ENCODE measurements at places on chromosomes 7 and 10.

DNA sequence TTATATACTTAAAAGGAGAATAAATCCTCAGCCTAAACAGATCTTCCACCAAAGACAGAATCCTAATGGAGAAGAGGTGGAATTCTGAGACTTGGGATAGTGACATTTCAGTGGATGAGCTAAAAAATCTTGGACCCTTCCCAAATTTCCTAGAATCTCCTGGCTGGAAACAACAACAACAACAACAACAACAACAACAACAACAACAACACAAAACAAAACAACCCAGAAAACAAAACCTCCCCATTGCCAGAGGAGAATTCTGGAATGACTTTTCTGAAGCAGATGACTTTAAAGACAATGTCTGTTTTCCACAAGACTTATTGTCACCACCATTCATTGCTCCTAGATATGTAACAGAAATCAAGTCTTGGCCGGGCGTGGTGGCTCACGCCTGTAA lies 322.1 kb downstream of the ARL4A start:
- no peak for DNase-seq

DNA sequence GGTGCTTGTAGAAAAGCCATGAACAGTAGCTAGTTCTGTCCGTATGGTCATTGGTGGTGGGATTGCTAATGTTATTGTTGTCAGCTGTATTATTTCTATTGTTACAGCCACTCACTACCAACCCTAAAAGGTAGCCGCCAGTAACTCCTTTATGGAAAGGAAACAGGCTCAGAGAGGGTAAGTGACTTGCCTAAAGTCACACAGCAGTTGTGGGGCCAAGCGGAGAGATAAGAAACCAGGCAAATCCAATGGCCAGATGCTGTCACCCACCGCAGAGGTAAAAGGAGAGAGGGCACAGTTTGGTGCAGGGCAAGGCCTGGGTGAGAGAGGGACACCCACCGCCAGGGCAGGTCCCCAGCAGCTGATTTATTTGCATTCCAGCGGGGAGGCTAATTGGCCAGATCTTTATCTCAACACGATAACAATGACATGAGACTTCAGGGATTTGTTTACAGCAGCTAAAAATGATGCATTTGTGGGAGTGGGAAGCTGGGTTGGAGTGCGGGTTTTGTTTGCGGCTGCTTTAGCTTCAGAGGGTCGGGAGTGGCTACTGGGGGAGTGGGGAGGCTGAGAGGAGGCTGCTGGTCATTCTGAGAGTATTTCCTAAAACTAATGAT lies 8.6 kb upstream of the NKX2-3 start:
- DNase-seq: no peak

GRCh38 chr7:108076156-108076555 lies 54.0 kb downstream of the LAMB4 start:
- DNase-seq: no peak

- DNase-seq: no peak
These were observed 72.6 kb upstream of the NANOS1 start for GRCh38 chr10:118956802-118957442.

DNA sequence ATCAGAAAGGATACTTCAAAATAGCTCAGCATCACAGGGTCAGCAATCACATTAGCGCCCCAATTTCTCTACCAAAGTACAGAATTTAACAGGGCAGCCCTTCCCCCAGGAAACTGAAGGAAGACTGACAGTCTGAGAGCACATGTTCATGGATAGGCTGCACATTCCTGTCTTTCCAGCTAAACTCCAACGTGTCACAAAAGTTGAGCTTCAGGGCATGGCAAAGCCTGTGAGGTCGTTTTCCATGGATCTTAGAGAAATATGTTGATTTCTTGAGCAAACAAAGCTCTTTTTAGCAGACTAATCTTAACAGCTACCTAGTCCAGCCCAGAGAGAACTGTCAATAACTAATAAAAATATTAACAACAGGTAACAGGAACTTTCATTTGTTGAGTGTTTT lies 207.9 kb downstream of the GRM3 start:
- DNase-seq: no peak

GRCh38 chr10:107427016-107427415 lies 262.5 kb upstream of the SORCS1 start:
- DNase-seq: no peak

- DNase-seq: no peak
These were observed 739.7 kb upstream of the ANKRD30A start for GRCh38 chr10:36385693-36386092.

DNA sequence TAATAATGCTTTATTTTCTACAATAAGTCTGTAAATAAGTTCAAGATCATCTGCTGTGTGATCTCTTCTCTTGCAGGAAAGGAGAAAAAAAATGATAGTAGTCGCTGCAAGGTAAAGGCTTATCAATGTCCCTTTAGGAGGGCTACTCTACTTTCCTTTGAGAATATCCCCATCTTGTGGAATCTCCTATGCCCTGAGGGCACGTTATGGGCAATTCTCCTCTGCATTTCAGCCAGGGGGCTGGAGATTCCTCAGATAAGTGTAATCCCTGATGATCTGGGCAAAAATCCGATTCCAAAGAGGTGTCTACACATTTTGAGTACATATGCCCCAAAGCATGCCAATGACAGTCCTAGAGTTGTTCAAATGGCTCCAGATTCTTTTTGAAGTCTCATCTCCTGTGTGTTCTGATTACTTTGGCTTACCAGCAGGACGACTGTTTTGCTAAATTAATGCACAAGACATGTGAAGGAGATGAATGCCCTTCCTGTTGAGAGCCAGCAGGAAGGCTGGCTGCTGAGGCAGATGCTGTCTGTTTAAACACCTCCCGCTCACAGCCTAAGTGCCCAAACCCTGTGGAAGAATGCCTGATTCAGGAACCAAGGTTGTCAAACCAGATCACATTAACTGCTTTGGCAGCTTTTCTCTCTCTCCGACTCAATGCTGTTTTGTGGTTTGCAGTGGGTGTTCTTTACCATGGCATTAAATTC lies 171.2 kb upstream of the COL1A2 start:
- DNase-seq: no peak

DNA sequence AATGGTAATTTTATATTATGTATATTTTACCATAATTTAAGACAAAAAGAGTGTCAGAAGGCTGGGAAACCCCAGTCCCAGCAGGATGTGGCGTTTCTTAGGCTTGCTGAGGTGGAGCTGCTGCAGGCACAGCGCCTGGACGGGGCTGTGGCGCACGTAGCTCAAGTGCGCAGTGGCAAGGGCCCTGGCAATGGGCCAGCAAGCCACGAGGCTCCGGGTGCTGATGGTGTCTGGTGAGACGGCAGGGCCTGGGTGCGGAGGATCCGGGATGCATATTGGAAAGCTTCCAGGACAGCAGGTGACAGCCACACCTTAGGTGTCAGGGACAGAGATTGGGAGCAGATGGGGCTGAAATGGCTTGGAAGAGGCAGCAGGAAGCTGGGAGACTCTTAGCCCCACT lies 37.2 kb downstream of the CLEC2L start:
- no peak for DNase-seq

GRCh38 chr10:129035052-129035827 lies 431.8 kb upstream of the MGMT start:
- no peak for DNase-seq

GRCh38 chr7:4470246-4470645 lies 211.8 kb upstream of the FOXK1 start:
- DNase-seq: no peak

DNA sequence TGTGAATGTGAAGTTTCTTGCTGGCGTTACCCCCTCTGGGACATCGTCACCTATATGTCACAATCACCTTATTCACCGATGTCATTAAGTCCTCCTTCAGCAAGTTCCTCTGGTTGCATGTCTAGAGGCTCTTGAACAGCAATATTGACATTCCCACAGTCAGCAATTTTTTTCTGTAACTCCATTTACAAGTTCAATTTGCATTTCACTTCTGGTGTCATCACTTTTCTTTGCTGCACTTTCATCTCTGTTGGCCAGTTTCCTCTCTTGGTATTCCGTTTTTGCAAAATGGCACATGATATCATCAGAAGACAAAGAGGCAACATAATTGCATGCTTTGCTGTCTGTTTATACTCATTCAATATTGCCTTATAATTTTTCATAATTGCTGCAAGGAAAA lies 69.8 kb downstream of the SRI start:
- DNase-seq: no peak

- DNase-seq: no peak
These were observed 246.1 kb downstream of the CELF2 start for GRCh38 chr10:11263767-11264166.

- no peak for DNase-seq
These were observed 76.6 kb upstream of the PPIF start for GRCh38 chr10:79270466-79271246.

GRCh38 chr10:7819121-7819460 lies 786 bp downstream of the TAF3 start:
- DNase-seq: peak; percentile 52

DNA sequence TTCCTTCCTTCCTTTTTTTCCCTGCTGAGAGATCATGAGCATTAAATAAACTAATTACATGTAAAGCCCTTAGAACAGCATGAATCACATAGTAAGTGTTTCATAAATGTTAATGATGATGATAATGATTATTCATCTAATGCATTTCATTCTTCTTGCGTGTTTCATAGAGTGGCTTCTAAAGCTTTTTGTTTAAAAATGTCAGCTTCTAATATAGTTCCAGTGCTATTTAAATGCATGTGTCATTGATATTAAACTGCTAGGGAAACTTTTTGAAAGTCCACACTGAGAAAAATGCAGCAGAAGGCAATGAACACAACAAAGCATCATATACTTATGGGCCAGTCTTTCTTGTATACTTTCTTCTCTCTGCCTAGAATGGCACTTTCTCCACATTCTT lies 894.8 kb downstream of the REEP3 start:
- DNase-seq: no peak

GRCh38 chr7:147376192-147376591 lies 1214.4 kb upstream of the C7orf33 start:
- DNase-seq: no peak

DNA sequence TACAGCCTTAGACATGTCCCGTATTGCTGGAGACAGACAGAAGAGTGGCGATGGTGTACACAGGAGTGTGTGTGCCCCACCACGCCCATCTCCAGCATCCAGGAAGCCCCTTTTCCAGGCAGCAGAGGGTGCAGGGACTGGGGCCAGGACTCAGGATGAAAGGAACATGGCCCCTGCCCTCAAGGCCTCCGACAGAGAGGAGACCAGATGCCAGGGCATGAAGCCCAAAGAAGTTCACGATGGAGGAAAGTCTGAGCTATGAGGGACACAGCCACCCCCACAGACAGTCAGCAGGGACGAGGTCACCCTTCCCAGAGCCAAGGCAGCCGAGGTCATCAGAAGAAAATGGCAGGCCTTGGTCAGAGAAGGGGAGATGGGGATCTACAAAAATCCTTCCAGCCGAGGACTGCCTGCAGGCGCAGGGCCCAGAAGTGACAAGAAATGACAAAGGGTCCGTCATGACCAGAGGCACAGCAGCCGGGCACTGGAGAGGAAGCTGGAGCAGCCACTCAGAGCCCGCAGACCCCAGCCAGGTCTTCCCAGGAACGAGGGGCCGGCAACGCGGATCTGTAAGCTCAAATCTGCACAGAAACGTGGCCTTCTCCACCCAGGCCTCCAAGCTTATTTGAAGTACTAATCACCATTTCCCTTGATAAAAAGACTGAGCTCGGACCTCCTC lies 78.7 kb upstream of the PPP2R2D start:
- no peak for DNase-seq

GRCh38 chr10:93280699-93281366 lies 201.3 kb downstream of the MYOF start:
- no peak for DNase-seq

- peak; percentile 80 for DNase-seq
These were observed 1.7 kb downstream of the CDK6 start for GRCh38 chr7:92834507-92835260.

GRCh38 chr7:98286701-98287485 lies 5.4 kb downstream of the BRI3 start:
- no peak for DNase-seq

DNA sequence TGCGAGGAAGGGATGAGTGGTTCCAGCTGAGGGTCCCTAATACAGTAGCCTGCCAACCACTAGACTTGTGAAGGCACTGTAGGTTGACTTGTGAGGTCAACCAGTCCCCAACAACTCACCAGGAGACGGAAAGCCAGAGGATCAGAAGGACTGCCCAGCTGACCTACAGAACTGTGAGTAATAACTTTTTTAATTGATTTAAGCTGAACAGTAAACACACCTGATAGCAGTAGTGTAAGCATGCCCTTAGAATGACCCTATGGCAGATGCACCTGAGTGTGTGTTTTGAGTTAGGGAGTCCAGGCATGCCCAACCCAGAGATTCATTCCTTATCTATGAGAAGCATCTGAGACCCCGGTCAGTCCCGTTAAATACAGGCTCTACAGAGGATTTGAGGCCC lies 14.1 kb downstream of the PRLHR start:
- DNase-seq: no peak

DNA sequence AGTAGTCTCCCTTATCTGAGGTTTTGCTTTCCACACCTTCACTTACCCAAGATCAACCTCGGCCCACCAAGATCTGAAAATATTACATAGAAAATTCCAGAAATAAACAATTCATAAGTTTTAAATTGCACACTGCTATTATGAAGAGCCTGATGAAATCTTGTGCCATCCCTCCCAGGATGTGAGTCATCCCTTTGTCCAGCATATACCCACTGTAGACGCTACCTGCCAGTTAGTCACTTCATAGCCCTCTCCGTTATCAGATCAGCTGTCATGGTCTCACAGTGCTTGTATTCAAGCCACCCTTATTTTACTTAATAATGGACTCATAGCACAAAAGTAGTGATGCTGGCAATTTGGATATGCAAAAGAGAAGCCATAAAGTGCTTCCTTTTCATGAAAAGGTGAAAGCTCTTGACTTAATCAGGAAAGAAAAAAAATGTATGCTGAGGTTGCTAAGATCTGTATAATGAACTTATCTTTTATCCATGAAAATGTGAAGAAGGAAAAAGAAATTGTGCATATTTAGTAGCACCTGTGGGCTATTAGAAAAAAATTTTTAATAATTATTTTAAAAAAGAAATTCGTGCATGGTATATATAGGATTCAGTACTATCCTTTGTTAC lies 9.8 kb upstream of the MRPS16 start:
- no peak for DNase-seq

DNA sequence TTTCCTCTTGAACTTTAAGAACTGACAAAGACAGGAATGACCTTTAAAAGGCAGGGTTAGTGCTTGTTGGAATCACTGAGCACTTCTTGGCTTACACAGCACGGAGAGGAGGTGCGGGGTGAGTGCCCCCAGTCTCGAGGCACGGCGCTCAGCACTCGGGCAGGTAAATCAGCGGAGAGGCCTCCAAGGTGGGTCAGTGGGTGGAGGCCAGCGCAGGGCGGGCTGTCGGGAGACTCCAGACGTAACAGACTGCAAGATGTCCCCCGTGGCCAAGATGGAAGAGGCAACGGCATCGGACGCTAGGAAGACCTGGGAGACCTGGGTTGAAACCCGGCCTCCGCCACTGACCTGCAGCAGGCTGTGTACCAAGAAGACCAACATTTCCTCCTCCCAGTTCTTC lies 149.4 kb downstream of the MAD1L1 start:
- no peak for DNase-seq

- no peak for DNase-seq
These were observed 19.3 kb downstream of the MACC1 start for GRCh38 chr7:20197837-20198236.
